ENCODE measurements at places on chromosomes 1 and 21. TPM values are rescaled to one million over a fixed set of nuclear protein-coding genes. Genes with fewer than 3 reads are reported as not detected.

Gene HSPA6
- total RNA-seq, result not detected

Gene TRAF5
- total RNA-seq, result 7.9 TPM

Gene PTPN7
- not detected for total RNA-seq

Gene PRDM16
- not detected for total RNA-seq

Gene KCNA10
- not detected for total RNA-seq

Gene SMCP
- total RNA-seq, result not detected

Gene TIE1
- total RNA-seq, result 0.68 TPM

Gene HRNR
- total RNA-seq, result under 0.01 TPM

Gene AK2
- 350 TPM for total RNA-seq

Gene RGS18
- total RNA-seq, result not detected

Gene LAMB3
- 20.2 TPM for total RNA-seq

Gene ST3GAL3
- total RNA-seq, result 14.7 TPM

Gene CALML6
- not detected for total RNA-seq
